ENCODE measurements at places on chromosomes 12 and 14.

- DNase-seq, result no peak
Observed at GRCh38 chr14:99120526-99121318, 151.3 kb downstream of the BCL11B start.

DNA sequence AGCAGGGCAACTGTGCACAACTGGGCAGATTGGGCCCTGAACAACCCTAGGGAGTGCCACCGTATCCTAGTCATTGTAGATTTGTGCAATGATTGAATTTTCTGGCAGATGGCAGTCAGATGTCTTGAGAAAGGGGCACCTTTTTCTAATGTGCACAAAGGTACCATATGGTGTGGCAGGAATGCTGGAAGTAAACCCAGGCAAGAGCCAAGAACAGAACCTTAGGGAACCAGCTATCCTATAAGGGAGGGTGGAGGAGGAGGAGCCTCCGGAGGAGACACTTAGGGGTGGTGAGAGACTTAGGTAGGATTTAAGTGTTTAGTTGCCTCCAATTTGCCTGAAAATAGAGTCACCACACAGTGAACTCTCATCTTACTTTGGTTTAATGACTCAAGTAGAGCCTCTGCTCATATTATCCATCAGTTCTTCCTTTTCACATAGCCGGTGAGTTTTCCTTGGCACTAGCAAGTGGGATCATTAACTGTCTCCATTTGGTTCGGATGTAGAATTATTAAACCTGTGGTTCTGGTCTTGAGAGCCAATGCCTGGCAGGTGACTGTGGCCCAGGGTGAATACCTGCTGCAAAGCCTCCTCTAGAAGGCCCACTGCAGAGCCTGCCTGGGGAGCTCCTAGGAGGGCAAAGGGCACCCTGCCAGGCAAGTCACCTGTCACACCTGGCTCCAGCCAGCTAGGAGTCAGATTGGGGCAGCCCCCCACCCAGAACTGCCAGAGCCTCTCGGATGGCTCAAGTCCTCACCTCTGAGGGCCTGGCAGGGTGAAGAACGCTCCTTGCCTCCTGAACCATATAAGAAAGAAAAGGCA lies 184.4 kb upstream of the HIF1A start:
- DNase-seq, result no peak

GRCh38 chr12:102753802-102754201 lies 163.2 kb downstream of the PAH start:
- no peak for DNase-seq

DNA sequence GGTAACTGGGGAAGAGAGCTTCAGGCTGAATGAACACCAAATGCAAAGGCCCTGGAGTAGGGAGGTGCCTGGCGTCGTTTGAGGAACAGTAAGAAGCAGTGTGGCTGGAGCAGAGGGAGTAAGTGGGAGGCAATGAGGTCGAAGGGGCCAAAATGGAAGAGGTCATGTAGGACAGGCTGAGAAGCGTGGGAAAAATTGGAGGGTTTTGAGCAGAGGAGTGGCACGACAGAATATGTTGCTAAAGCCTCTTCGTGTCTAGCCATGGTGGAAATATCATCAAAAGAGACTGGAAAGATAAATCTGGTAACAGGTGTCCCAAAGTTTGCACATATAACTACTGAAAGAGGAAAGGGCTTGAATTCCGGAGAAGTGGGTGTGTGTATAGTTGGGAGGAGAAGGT lies 1.9 kb downstream of the TRIM9 start:
- no peak for DNase-seq

DNA sequence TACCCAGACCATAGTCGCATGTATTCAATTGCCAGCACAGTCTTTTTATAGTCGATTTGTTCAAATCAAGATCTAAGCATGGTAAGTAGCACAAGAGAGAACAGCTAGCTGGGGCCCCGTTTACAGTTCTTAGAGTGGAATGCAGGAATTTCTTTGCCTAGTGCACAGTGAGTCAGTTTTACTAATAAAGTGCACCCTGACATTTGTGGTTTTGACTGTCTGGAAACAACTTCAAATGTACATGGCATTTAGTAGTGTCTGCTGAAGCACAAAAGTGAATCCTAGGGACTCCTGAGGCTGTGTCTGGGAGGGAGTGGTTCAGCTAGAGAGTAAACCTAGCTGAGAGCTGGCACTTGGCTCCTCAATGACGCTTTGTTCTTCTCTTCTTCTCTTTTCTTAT lies 64.9 kb downstream of the TMX1 start:
- no peak for DNase-seq

DNA sequence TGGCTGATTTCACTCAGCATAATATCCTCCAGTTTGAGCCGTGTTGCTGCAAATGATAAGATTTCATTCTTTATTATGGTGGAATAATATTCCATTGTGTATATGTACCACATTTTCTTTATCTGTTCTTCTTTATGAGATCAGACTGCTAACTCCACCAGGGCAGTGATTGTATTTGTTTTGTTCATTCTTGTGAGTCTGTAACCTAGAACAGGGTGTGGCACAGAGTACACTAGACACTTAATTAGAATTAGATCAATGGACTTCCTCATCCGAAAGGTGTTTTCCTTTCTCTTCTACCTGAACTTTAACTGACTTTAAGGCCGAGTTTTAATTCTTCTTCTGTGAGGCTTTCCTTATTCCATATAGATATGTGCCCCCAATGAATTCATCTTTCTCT lies 551.0 kb downstream of the SNAPC1 start:
- no peak for DNase-seq

DNA sequence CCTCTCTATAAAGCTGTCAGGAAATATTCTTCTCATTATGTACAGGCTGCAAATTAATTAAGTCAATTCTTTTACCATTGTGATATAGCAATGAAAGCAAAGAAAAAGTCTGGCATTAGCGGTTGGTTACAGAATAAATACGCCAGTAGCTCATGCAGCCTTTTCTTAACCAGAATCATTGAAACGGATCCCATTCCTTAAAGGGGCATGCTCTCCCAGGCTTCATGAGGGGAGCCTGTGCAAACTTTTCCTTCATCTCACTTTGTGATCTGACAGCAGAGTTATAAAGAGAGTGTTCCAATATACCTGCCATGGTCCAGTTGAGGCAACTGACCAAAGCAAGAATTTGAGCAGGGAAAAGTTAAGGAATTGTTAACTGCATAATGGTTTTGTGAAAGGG lies 337.7 kb downstream of the EMP1 start:
- DNase-seq, result no peak

GRCh38 chr12:110033888-110034287 lies 14.4 kb downstream of the C12orf76 start:
- no peak for DNase-seq

DNA sequence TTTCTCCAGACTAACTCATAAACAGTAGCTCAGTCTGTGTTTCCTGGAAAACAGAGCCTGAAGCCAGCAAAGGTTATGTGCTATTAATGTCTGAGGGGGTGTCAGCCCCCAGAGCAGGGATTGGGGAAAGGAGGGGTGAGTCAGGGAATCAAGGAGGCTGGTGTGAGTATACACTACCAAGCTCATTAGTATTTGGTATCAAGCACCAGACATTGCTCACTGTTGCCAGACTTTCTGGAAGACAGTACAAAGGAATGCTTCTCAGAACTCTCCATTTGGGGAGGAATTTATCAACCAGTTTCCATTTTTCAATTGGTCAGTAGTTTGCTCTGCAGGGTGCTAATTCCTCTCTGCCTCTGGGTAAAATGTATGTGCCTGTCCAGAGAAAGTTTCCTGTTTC lies 443.4 kb downstream of the GLT1D1 start:
- DNase-seq, result no peak

DNA sequence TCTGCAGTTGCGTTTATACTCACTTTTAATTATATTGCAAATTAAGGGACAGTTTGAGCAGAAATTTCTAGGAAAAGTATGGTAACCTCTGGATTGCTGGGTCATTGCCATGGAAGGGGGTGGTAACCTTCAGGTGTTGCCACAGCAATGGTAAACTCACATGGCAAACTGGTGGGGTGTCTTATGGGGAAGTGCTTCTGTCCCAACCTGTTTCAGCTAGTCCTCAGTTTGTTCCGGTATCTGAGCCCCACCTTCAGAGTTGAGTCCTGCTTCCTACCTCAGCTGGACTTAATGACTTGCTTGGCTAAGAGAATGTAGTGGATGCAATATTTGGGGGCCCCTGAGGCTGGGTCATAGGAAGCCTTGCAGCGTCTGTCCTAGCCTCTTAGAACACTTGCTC lies 7.3 kb upstream of the CLMN start:
- no peak for DNase-seq

DNA sequence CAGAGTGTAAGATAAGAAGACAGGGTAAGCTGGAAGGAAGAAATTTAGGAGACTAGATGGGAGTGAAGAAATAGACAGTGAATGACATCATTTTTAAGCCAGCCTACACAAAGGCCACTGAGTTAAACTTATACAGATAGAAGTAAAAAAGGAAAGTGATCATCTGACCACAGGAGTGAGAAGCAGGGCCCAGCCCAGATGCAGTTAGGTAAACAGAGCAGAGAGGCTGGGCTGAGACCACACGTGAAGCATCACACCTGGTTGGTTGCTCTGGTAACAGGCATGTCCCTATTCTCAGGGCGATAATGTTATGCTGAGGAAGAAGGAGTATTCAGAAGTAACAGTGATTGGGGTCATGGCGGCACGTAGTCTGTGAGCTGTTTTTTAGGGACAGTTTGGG lies 1079.4 kb downstream of the AACS start:
- no peak for DNase-seq

- DNase-seq, result no peak
Observed at GRCh38 chr12:68306564-68306963, 25.6 kb downstream of the MDM1 start.
